Hematopoietic multipotent progenitor cell treated with erythropoietin and hydrocortisone succinate and interleukin-3 and kit ligand, for 17 days (in vitro differentiated cells): ENCODE measurements at places on chromosomes 4 and X.

GRCh38 chr4:125833-126232, 1.5 kb downstream of the ZNF718 start:
- DNase-seq = no peak

- no peak for DNase-seq
These were observed 11.9 kb downstream of the WDR17 start for GRCh38 chr4:176077561-176077960.

DNA sequence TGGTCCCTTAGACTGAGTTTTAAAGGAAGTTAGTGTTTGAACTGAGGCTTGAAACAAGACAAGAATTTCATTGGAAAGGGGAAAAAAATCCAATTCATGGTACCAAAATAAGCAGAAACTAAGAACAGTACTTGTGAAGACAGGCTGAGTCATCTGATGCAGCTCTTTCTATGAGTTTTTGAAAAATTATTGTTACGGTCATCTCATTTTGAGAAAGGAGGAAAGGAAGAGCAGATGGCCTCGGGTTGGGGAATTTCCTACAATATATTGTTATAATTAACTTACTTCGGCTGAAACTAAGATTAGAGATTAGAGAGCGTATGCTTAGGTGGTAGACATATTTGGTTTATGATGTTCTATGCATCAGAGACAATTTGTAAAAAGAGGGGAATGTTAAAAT, 2164.8 kb upstream of the AGA start:
- DNase-seq = no peak

DNA sequence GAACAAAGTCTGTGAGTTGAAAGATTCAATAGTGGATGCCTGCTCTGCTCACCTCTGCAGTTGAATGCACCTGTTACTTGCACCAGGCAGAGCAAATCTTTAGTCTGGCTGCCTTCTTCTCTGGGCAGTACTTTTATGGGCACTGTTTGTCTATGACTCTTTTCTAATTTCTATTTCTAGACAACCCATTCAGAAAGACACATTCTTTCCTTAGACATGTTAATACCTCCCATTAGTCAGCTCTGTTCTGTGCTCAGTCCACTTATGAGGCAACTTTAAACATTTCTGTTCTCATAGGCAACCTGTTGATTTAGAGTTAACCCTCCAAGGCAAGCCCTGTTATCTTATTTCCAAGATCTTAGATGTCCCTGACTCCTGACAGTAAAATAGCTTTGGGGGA, 108.9 kb downstream of the SYNPO2 start:
- no peak for DNase-seq

- no peak for DNase-seq
These were observed 8.0 kb upstream of the HS3ST1 start for GRCh38 chr4:11436673-11437072.

DNA sequence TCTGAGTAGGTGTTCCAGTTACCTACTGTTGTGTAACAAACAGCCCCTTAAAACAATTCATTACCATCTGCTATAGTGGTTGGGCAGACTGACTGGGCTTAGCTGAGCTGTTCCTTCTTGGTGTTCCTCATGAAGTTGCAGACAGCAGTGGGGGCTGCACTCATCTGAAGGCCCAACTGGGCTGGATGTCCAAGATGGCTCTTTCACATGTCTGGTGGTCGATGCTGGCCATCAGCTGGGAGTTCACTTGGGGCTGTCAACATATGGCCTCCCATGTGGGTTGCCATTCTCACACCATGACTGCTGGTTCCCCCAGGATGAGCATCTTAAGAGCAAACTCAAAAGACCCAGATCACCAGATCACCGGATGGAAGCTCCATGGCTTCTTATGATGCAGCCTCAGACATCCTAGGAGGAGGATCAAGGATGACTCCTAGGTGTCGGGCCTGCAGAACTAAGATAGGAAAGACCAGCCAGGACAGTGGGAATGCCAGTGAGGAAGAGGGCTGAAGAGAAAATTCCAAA, 34.3 kb upstream of the PPP2R2C start:
- DNase-seq = no peak

DNA sequence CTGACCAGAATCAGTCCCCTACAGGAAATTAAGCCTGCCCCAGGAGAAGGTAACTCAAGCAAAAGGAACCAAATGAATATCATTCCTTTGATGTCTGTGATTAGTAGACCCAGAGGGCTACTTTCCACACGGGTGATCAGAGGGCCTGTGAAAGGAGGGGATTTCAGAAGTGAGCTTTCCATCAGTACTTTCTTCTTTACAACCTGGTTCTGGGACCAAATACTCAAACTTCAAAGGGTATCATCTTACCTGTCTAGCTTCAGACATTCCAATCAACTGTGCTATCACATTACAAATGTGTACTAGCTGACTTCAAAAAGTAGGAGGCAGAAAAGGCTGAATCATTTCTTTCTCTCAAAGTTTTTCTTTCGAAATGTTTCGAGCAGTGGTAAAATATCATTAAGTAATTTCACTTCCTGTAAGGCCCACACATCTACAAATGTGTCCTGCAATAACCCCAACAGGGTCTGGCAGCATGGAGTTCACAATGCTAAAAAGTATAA, 23.9 kb downstream of the ACSL4 start:
- DNase-seq = no peak

GRCh38 chrX:100720301-100720700, 11.6 kb downstream of the SYTL4 start:
- no peak for DNase-seq

DNA sequence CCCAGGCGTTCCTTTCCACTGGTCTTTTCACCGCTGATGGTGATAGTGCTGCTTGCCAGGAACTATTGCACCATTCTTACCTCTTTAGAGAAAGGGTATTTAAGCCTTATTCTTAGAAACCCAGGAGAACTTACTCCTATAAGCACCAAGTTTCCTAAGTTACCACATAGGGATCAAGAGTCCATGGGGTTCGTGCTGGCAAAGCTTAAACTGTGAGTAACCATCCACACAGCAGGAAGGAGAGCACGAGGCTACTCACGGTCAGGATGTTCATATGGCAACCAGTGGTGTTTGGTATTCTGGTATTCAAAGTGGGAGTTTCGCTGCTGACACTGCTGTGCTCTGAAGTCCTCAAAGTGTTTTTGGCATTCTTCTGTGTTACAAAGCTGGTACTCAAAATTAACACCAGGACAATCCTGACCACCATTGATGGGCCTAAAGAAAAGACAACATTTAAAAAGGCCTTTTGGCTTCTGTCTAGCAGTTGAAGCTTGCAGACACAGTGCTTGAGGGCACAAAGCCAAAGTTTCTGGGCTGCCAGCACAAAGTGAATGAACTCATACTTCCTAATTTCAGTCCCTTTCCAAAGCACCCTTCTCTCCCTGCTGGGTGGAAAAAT, 256.9 kb downstream of the ADAMTS3 start:
- no peak for DNase-seq

- no peak for DNase-seq
These were observed 3.3 kb upstream of the KIAA1210 start for GRCh38 chrX:119130911-119131310.

DNA sequence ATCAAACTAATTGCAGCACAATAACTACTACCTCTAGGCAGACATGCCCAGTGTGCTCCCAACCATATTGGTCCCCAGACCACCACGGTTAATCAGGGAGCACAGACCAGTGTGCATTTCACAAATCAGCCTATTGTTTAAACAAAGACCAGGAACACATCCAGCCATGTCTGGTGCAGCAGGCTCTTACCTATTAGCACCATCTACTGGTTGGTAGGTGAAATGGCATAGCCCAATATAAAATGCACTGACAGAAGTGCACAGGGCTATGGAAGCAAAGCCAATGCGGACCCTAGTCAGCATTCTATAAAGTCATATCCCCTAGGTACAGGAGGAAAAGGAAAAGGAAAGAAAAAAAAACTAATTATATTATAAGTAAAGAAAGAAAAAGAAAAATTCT, 15.5 kb upstream of the CYLC1 start:
- no peak for DNase-seq

- DNase-seq = no peak
These were observed 49.8 kb upstream of the AGA start for GRCh38 chr4:177492022-177492421.

- no peak for DNase-seq
These were observed 181.0 kb upstream of the CNKSR2 start for GRCh38 chrX:21193196-21193595.

- DNase-seq = no peak
These were observed 199.3 kb downstream of the GC start for GRCh38 chr4:71584585-71584984.

DNA sequence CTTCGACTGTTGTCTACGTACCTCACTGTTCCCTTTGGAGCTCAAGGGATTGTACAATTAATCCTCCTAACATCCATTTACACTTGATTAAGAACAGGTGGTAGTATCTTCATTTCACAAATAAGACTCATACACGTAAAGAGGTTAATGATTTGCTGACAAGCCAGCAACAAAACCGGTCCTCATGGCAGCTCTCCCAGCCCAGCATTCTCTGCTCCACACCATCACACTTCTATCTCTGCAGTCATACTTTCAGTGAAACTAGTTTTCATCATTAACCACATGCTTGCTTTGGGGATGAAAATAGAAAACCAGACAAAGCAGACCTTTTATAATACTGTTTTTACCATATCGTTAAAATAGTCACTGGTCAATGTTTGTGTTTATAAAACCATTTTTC, 28.7 kb upstream of the CASK start:
- no peak for DNase-seq

GRCh38 chr4:27010334-27010940, 149.8 kb downstream of the STIM2 start:
- DNase-seq = peak; percentile 41

DNA sequence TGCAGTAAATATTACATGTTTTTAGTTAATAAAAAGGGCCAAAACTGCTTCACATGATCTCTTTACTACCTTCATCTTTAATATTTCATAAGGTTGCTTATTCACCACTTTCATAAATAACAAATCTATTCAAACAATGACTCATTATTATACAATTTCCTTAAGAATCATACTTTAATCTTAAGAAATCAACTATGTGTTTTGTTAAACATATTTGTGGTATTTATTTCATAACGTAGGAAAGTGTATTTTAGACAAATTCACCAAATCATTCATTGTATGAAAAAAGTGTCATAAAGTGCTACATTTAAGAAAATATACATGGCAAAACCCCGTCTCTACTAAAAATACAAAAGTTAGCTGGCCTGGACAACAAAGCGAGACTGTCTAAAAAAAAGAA, 150.5 kb upstream of the RXFP1 start:
- DNase-seq = no peak

DNA sequence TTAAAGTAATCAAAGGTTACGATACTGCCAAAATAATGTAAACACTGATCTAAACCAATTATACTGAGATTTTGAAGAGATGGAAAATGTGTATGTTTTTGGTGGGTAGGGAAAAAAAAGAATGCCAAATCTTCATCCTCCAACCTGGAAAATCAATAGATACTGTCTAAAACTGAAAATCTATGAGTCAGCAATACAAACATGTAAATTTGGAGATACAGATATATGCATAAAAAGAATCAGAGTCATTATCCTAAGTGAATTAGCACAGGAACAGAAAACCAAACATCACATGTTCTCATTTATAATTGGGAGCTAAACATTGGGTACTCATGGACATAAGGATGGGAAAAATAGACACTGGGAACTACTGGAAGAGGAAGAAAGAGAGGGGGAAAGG, 197.4 kb upstream of the TRPC5 start:
- no peak for DNase-seq

DNA sequence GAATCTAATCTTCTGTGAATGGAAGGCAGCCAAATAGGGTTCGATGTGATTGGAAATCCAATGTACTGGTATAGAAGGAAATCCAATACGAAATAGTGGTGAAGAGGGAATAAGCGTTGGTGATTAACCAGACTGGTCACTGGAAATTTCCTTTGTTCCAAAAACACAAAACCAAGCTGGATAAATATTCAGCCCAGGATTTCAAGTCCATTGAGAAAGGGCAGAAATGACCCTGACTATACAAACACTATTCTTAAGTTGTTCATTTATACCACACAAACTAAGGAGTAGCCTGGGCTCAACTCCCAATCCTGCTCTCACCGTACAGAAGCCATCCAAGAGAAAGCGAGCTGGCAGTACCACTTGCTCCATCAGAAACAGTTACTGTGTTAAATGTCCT, 32.2 kb downstream of the PCDH19 start:
- no peak for DNase-seq

GRCh38 chr4:74157561-74158465, at the start of gene MTHFD2L:
TSS of gene MTHFD2L (plus strand) at chr4:74158118. CDS start at chr4:74158139, 21 bp downstream.
- peak; percentile 82 for DNase-seq

DNA sequence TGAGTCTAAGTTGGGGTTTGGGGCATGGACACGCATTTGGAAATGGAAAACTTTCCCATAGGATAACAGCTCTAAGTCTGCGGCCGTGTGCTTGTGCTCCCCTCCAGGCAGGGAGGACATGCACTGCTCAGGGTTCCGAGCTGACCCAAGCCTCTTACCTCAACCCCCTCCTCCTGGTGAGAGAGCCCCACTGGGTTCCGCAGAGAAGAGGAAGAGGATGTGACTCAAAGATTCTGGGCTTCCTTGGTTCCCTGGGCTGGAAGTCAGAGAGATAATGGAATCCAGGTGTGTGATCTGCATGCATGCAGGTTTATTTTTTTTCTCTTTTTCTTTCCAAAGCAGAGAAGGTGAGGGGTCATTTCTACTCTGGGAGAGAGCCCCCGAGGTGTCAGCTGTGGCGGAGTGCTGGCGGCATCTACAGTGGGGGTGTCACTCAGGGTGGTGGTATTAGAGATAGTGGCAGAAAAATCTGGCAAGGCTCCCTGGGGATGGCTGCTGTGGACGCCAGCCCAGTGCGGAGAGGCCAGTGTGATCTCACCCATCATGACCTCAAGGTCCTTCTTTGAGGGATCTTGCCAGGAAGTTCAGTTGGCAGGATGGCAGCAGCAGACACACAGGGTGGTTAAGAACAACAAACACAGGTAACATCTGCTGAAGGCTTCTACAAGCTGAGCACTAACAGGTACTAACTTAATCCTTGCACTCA, 168.7 kb upstream of the HAND2 start:
- no peak for DNase-seq

DNA sequence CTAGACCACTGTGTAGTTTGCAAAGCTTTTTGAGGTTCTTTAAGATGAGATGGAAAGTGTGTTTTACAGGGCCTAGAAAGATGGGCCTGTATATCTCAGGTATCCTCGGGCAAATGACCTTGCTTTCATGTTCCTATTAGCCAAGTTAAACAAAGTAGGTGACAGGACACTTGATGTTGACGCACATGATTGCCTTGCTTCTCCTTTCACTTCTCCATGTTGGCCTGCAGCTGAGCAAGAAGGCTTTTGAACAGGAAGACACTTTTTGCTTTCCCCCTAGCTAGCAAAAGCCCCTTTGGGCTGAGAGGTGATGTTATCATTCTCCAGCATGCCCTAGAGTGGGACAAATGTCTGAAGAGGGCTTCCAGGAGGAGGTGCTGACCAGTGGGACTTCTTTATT, 202.1 kb downstream of the GPC3 start:
- DNase-seq = no peak

- no peak for DNase-seq
These were observed 6.0 kb downstream of the RBM47 start for GRCh38 chr4:40623707-40624106.

- no peak for DNase-seq
These were observed 235.2 kb downstream of the FRAS1 start for GRCh38 chr4:78292341-78292740.

GRCh38 chrX:39767446-39767845, 330.3 kb downstream of the BCOR start:
- DNase-seq = no peak

GRCh38 chr4:148015058-148015457, 283.2 kb downstream of the ARHGAP10 start:
- no peak for DNase-seq
